ENCODE measurements at places on chromosomes 2 and 18.

- H3K4me1 ChIP-seq: peaks cover 25% of the 10 kb centered on the region
- DNase-seq: no peak
- H3K27ac ChIP-seq: no peak overlapping the region
- no peak overlapping the region for H3K4me3 ChIP-seq
- peaks cover 33% of the 10 kb centered on the region for H3K27me3 ChIP-seq
Measured at GRCh38 chr2:144477281-144477956, 42.5 kb downstream of the ZEB2 start.

GRCh38 chr2:20164734-20165478 lies 60.0 kb downstream of the SDC1 start:
- H3K27me3 ChIP-seq: no peaks in the 10 kb centered on the region
- H3K36me3 ChIP-seq: no peaks in the 10 kb centered on the region

GRCh38 chr2:70851704-70852103 lies 16.1 kb upstream of the CD207 start:
- H3K36me3 ChIP-seq: no peaks in the 10 kb centered on the region
- peaks cover 77% of the 10 kb centered on the region for H3K27me3 ChIP-seq
- H3K4me1 ChIP-seq: no peaks in the 10 kb centered on the region
- DNase-seq: no peak

- no peak overlapping the region for H3K27ac ChIP-seq
- H3K4me3 ChIP-seq: no peak overlapping the region
- DNase-seq: no peak
- peaks cover 10% of the 10 kb centered on the region for H3K4me1 ChIP-seq
Measured at GRCh38 chr2:170353723-170354122, 175.8 kb downstream of the MYO3B start.

- H3K4me3 ChIP-seq: no peak overlapping the region
- H3K36me3 ChIP-seq: no peaks in the 10 kb centered on the region
- H3K27ac ChIP-seq: peak overlapping the region; percentile 19
- H3K4me1 ChIP-seq: peaks cover 19% of the 10 kb centered on the region
Measured at GRCh38 chr2:128474962-128475361, 156.3 kb upstream of the HS6ST1 start.

Measured in type B pancreatic cell (in vitro differentiated cells).